HS-27A (cell line): ENCODE measurements at places on chromosomes 2 and 18.

GRCh38 chr18:32583431-32583830 lies 112.7 kb upstream of the GAREM1 start:
- no peak for DNase-seq

GRCh38 chr18:11985586-11985985 lies 4.3 kb downstream of the IMPA2 start:
- no peak for DNase-seq

- DNase-seq: no peak
Measured at GRCh38 chr2:227684258-227684657, 17.7 kb downstream of the SCYGR5 start.

GRCh38 chr2:149690825-149691224 lies 103.2 kb upstream of the MMADHC start:
- DNase-seq: no peak

GRCh38 chr2:107362993-107363392 lies 463.7 kb upstream of the RGPD4 start:
- no peak for DNase-seq

DNA sequence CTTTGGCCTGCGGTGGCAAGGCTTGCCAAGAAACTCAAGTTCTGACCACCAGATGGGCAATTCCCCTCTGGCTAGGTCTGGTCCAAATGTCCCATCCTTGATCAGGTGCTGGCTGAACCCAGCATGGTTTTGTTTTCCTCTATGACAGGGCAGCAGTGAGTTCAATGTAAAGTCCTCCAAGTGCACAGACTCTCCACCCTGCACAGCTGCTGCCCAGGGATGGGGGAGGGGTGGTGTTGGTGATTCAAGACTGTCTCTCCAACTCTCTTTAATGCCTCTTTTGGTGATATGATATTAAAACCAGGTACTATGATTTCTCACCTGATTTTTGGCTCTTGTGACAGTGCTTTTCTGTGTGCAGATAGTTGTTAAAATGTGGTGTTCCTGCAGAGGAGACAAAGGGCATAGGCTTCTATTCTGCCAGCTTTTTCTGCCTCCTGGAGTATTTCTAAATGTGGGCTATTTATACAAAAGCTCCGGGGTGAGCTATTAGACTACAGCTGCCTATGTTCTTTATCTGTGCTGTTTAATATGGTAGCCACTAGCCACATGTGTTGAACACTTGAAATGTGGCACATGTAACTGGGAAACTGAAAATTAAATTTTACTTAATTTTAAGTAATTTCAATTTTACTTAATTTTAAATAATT lies 64.0 kb upstream of the STK39 start:
- no peak for DNase-seq

- no peak for DNase-seq
Measured at GRCh38 chr2:126329173-126329572, 326.8 kb upstream of the GYPC start.

GRCh38 chr2:186891185-186891621 lies 42.2 kb upstream of the ZSWIM2 start:
- DNase-seq: peak; percentile 41

DNA sequence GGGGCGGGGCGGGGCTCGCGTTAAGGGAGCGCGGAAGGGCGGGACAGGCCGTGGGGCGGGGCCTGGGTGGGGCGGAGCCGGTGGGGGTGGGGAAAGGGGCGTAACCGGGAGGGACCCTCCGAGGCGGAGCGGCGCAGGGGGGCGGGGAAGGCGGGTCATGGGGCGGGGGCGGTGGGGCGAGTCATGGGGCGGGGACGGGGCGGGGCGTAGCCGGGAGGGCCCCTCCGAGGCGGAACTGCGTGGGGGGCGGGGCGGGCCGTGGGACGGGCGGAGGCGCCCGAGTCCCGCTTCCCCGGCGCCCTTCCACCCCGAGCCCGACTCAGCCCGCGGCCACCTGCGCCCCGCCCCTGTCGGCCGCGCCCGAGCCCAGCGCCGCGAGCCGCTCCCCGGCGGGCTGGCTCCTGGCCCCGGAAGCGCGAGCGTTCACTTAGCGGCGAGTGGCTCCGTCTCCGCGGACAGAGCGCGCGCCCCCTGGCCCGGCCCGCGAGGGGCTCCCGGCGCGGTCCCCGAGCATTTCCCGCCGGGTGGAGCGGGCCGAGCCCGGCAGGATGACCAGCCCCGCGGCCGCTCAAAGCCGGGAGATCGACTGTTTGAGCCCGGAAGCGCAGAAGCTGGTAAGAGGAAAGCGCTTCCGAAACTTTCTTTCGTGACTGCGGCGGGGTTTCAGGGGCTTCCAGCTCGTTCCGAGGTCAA lies 64.7 kb downstream of the LRRFIP1 start:
- no peak for DNase-seq

GRCh38 chr18:55265984-55266383 lies 306.7 kb upstream of the CCDC68 start:
- DNase-seq: no peak

- DNase-seq: peak; percentile 53
Measured at GRCh38 chr2:220847589-220847988, 724.5 kb downstream of the EPHA4 start.

GRCh38 chr2:104793966-104794365 lies 59.9 kb upstream of the POU3F3 start:
- DNase-seq: no peak

DNA sequence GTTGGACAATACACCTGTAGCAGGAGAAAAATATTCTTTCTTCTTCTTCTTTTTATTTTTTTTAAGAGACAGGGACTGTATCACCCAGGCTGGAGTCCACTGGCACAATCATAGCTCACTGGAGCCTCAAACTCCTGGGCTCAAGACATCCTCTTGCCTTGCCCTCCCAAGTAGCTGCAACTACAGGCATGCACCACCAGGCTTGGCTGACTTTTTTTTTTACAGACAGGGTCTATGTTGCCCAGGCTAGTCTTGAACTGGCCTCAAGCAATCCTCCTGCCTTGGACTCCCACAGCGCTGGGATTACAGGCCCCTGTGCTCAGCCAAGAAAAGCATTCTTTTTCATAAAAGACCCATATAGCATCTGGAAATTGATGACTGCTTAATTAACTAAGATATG lies 17.1 kb upstream of the ARHGAP28 start:
- DNase-seq: no peak

- DNase-seq: no peak
Measured at GRCh38 chr2:64565949-64566710, 42.0 kb downstream of the AFTPH start.

DNA sequence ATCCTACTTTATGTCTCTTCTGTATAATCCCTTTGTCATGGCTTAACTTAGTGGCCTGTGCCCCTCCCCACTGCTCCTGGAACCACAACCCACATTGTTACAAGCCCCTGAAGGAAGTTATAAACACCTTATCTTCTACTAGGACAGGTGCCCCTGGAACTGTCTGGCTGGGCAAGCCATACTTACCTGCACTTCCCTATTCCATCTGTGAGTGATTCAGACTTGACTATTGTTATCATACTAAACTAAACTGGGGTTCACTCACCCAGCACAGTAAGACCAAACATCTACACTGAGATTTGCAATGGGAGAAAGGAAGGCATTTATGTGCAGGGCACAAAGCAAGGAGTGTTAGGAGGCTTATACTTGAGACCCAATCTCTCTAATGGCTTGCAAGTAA lies 3.7 kb upstream of the UGT1A6 start:
- DNase-seq: no peak

DNA sequence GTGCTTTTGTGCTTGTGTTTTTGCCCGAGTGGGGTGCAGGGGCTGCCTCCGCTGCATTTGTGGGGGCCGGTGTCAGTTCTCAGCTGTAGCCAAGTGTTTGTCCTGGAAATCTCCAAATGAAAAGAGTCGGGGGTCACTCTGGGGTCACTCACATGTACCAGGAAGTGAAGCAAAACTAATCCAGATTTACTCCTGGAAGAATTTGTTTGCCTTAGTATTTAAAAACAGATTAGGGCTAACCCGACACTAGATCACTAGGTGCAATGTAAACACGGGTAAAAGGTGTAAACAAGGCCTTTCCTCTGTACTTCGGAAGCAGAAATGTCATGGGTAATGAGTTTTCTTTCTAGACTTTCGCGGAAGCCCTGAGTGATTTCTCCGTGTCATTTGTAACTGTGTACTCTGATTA lies 50.3 kb downstream of the GBX2 start:
- no peak for DNase-seq

GRCh38 chr2:240373289-240373885 lies 62.1 kb upstream of the GPC1 start:
- DNase-seq: no peak

- DNase-seq: no peak
Measured at GRCh38 chr18:49876536-49876935, 63.2 kb upstream of the ACAA2 start.

DNA sequence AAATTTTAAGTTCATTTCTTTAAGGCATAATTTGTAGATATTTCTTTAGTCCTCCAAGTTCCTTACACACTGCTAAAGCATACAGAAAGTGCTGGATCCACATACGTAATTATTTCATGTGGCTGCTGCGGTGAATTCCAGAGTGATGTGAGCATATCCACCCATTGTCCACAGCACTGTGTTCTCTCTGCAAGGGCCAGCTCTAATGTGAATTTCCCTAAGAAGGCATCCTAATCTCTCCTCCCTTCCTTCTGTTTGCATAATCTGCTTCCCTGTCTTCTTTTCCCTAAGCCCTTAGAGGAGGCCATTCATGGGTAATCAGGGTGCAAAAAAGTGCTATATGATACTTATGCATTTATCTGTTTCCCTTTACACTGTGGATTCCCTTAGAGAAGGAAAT lies 57.2 kb downstream of the COBLL1 start:
- DNase-seq: no peak

- no peak for DNase-seq
Measured at GRCh38 chr18:26424428-26425147, 123.8 kb downstream of the KCTD1 start.

- no peak for DNase-seq
Measured at GRCh38 chr2:70484086-70484485, 69.5 kb downstream of the TGFA start.

- DNase-seq: no peak
Measured at GRCh38 chr18:37662099-37662498, 96.5 kb upstream of the CELF4 start.
